OCI-LY7 (cell line): ENCODE measurements at places on chromosomes 12 and 14.
A peak's percentile ranks its signal among the peaks of the same experiment; 100 is the strongest.

DNA sequence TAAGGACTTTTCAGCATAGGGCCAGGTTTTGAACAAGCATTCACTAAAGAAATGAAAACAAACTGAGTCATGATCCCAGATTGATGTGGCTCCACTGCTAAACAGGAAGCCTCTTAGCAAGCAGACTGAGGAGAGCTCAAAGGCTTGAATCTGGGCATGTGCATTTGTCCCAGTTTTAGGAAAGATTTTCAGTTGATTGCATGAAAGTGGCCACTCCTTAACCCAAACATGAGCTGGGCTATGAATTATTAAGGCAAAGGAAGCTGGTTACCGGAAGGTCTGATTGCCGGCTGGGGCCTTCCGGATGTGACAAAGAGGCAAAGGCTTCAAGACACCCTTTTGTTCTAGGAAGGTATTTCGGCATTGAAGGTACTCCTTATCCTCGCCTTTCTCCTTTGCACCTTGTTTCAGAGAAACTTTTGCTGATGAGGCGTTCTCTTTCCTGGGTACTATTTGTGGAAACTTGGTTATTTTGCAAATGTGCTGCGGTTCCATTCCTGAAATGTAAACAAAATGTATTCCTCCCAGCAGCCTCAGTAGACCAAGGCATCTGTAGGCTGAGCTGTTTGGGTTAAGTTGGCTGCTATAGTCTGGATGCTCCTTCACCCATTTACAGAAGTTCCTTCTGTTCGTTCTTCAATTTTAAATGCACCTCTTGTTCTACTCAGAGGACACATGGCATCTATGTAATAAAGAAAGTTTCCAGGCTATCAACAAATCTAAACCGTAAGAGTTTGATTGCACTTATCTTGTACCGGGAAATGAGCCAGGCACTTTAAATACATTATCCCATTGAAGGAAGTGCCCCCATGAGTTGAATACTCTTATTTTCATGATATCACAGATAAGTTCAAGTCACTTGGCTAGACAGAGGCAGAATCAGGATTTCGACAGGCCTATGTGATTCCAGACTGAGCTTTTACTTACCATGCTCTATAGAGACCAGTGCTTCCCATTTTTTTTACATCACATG is 115.6 kb upstream of the METAP2 start:
- DNase-seq: peak; percentile 67

GRCh38 chr14:87940894-87941293 is 52.1 kb downstream of the GALC start:
- DNase-seq: no peak

DNA sequence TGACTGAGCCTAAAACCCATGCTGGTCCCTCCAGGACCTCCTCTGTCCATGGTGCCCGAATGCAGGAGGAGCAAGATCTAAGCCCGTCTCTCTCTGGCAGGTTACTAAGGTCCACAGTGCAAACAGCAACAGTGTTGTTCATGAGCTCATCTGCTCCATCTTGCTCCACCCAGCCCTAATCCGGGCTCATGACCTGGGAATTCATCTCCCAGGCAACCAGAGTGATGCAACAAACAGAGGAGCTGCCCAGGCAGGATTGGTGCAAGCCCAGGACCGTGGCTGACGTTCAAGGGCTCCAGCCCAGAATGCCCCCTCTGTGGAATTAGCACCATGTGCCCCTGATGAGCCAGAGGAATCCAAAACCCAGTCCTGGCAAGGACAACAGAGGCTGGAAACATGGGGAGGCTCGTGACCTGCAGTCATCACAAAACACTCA is 29.9 kb downstream of the HSPB8 start:
- DNase-seq: no peak

GRCh38 chr12:16218934-16219751 is 58.3 kb downstream of the SLC15A5 start:
- DNase-seq: no peak

DNA sequence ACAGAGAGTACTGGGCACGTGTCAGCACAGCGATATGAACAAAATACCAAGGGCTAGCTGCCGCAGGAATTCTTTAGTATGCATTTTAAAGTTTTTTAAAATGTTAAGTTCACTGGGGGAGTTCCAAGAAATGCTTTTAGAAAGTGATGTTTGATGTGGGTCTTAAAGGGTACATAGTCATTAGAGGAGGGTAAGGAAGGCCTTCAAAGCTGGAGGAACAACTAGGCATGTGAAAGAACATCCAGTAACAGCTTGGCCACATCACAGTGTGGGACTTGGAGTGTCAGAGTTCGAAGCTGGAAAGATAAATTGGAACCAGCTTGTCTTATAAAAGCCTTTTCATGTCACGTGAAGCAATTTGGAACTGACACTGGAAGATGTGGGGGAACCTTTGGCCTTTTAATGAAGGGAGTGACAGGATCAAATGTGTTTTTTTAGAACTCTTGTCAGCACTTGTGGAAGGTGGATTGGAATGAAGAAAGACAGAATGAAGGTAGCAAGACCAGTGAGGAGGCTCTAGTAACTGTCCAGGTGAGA is 57.7 kb downstream of the WDR20 start:
- no peak for DNase-seq

GRCh38 chr12:53292426-53292825 is 2.9 kb upstream of the PFDN5 start:
- DNase-seq: no peak

- DNase-seq: peak; percentile 21
Measured at GRCh38 chr12:66903782-66904396, 225.0 kb upstream of the GRIP1 start.

DNA sequence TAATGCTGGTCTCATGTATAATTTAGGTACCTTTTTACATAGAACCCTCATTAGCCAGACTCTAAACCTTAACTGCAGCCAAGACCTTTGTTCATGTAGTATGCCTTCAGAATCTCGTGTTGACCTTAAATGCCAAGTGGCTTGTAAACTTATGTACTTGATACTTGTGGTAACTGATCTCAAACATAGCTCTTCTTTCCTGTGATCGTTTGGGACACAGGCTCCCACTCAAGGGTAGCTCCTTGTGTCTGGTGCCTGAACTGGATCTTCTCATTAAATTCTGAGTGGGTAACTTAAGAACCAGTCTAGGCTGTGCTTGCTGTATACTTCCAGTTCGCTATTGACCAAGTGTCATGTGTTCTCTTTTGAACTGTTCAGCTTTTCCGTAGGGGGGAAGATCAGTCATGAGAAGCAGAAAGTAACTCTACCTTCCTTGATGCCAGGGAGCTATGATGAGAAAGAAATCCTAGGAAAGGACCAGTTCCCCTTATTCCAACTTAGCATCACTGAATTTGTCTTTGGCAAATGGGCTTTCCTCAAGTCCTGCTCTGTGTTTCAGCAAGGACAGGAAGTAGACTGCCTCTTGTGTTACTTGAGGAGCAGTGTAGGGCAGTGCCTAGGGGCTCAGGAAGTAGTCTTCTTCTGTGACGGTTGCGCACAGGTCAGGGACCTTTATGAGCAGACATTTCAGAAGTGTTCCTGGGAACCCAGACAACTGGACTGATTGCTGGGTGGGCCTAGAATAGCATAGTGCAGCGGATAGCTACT is 2.5 kb downstream of the LGALS3 start:
- peak; percentile 19 for DNase-seq
